ENCODE measurements at places on chromosomes 2 and 18. TPM values are rescaled to one million over a fixed set of nuclear protein-coding genes. Genes with fewer than 3 reads are reported as not detected.

- no peaks in the 10 kb centered on the region for H3K27me3 ChIP-seq
- H3K27ac ChIP-seq: no peak overlapping the region
- no peaks in the 10 kb centered on the region for H3K36me3 ChIP-seq
- peaks cover 20% of the 10 kb centered on the region for H3K4me1 ChIP-seq
- no peak for DNase-seq
- no peak overlapping the region for H3K4me3 ChIP-seq
Measured at GRCh38 chr2:66070721-66071602, 364.0 kb upstream of the MEIS1 start.

The OTOF gene
- 0.36 TPM for total RNA-seq

DNA sequence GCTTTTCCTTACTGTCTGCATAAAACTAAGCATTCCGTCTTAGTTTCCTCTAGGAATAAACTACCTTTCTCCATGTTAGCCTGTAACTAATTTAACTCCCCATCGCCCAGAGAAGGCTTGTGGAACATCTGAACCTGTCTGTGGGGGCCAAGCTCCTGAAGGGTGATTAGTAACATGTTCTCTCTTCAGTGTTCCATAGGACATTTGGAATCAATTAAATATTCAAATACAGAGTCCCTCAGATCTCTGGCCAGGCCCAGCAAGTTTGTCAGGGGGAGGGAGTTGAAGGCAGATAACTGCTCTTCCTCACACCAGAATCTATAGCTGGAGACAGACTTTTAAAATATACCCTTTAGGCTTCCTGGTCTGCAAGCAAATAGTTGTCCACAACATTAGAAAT lies 8.8 kb downstream of the RDH14 start:
- no peaks in the 10 kb centered on the region for H3K27me3 ChIP-seq
- H3K4me1 ChIP-seq: peaks cover under 1% of the 10 kb centered on the region
- no peaks in the 10 kb centered on the region for H3K36me3 ChIP-seq
- H3K4me3 ChIP-seq: no peak overlapping the region
- H3K27ac ChIP-seq: no peak overlapping the region

The ZC3H15 gene
- 61.5 TPM for total RNA-seq
